Type B pancreatic cell (in vitro differentiated cells): ENCODE measurements at places on chromosomes 16 and 17. TPM values are rescaled to one million over a fixed set of nuclear protein-coding genes. Genes with fewer than 3 reads are reported as not detected.

NTN1 gene
- 10.7 and 17.4 TPM in 2 replicates for total RNA-seq

- peaks cover 5% of the 10 kb centered on the region for H3K4me1 ChIP-seq
- H3K4me3 ChIP-seq: no peak overlapping the region
- H3K27me3 ChIP-seq: peaks cover 71% of the 10 kb centered on the region
- no peak overlapping the region for H3K27ac ChIP-seq
Observed at GRCh38 chr16:15854906-15855703, 1.7 kb downstream of the MYH11 start.

DNA sequence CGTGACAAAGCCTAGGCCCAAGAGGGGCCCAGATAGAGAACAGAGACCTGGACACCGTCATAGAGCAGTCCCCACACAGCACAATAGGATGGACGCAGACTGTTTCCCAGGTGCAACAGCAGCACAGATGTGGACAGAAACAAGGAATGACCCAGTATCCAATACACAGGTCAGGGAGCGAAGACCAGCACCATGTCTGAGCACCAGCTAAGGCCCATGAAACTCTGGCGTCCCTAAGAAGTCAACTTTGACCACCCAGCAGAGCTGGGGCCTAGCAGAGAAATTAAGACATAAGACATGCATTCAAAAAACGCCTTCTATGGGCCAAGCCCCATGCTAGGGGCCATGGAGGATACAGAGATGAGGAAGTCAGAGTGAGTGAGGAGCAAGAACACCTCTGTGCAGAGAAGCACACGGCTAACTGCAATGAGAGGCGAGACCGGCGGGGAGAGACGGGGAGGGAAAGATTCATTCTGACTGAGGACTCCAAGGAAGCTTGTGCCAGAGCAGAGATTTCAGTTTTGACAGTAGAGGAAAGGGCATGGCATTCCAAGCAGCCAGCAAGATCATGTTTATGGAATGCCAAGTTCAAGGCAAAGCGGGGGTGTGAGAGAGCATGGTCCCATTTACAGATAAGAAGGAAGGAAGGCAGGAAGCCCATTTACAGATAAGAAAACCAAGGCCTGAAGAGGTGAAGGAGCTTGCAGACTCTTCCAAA lies 50.8 kb downstream of the PITPNM3 start:
- no peak for DNase-seq
- H3K36me3 ChIP-seq: no peaks in the 10 kb centered on the region
- peaks cover 3% of the 10 kb centered on the region for H3K27me3 ChIP-seq
- H3K4me1 ChIP-seq: no peaks in the 10 kb centered on the region
- no peak overlapping the region for H3K4me3 ChIP-seq

GRCh38 chr17:8835631-8836364 lies 31.7 kb downstream of the PIK3R6 start:
- peaks cover 6% of the 10 kb centered on the region for H3K4me1 ChIP-seq
- peak; percentile 50 for DNase-seq
- no peak overlapping the region for H3K4me3 ChIP-seq
- H3K27ac ChIP-seq: no peak overlapping the region

DNA sequence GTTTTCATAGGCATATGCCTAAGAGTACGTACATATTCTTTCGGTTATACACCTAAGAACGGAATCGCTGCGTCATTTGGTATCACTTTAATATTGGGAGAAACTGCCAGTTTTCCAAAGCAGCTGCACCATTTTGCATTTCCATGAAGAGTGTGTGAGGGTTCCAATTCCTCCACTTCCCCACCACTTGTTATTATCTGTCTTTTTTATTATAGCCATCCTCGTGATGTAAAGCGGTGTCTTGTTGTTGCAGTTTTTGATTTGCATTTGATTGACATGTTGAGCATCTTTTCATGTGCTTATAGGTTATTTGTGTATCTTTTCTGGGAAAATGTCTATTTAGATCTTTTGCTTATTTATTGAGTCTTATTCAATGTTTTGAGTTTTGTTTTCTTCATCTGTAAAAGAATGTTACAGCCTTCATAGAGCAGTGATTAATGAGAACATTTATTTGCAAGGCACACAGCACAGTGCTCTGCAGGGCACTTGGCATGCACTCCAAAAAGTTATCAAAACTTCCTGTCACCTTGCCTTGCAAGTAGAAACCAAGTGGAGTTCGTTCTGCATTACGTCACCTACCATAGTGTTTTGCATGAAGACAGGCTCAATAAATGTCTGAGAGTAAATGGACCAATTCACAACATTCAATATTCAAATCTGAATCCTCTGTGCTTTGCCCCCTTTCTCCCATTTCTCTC lies 26.6 kb upstream of the ST6GALNAC1 start:
- no peak for DNase-seq
- H3K36me3 ChIP-seq: no peaks in the 10 kb centered on the region
- H3K4me1 ChIP-seq: peaks cover 49% of the 10 kb centered on the region
- H3K27ac ChIP-seq: peak overlapping the region; percentile 99
- peak overlapping the region; percentile 95 for H3K4me3 ChIP-seq

GRCh38 chr16:47774661-47775060 lies 313.5 kb downstream of the PHKB start:
- no peak overlapping the region for H3K4me3 ChIP-seq
- peaks cover 2% of the 10 kb centered on the region for H3K27me3 ChIP-seq
- H3K4me1 ChIP-seq: no peaks in the 10 kb centered on the region
- no peak overlapping the region for H3K27ac ChIP-seq

DNA sequence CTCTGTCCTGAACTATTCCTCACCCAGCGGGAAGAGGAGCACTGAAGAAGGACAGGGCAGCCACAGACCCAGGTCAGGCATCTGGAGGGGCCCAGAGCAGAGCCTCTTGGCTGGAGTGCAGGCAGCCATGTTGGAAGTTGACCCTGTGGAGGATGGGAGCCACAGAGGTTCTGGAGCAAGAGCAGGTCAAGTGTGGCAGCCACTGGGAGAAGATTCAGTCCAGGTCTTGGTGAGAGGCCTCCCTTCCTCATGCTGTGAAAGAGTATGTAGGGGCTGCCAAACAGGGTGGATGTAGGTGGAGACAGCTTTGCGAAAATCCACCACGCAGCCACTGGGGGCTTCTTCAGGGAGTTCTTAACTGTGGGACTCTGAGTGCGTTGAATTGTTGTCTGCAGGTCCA lies 590 bp upstream of the CD79B start:
- H3K27me3 ChIP-seq: no peaks in the 10 kb centered on the region
- H3K36me3 ChIP-seq: no peaks in the 10 kb centered on the region
- H3K27ac ChIP-seq: no peak overlapping the region
- no peak for DNase-seq
- H3K4me3 ChIP-seq: no peak overlapping the region

GRCh38 chr17:42653179-42654124 lies 5.6 kb upstream of the TUBG2 start:
- no peak for DNase-seq
- peak overlapping the region; percentile 45 for H3K27ac ChIP-seq
- no peaks in the 10 kb centered on the region for H3K36me3 ChIP-seq
- H3K4me3 ChIP-seq: peak overlapping the region; percentile 76
- peaks cover 11% of the 10 kb centered on the region for H3K4me1 ChIP-seq

- H3K4me1 ChIP-seq: peaks cover 26% of the 10 kb centered on the region
- H3K4me3 ChIP-seq: peak overlapping the region; percentile 94
- H3K27me3 ChIP-seq: no peaks in the 10 kb centered on the region
- H3K27ac ChIP-seq: peak overlapping the region; percentile 94
Observed at GRCh38 chr17:36547776-36548175, 3.1 kb downstream of the GGNBP2 start.

DNA sequence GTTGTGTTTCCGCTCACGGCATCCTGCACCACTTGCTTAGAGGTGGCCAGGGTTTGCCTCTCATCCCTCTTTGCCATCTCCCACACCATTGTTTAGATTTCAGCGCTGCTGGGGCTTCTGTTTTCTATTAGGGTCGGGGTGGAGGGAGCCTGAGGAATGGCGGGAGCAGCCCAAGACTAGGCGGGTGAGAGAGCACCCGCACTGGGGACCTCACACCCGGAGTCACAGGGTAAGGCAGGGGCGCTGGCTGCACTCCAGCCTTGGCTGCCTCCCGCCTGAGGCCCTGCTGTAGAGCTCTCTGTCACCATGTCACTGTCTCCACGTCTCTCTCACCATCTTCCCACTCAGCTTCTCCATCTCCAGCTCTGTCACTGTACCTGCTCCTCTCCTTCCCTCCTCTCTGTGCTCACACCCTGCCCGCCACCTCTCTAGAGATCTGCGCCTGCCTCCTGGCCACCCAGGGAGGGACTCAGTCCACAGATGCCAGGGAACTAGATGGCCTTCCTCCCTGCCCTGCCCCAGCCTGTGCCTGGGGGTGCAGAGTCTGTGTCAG lies 32.8 kb upstream of the ABCC3 start:
- DNase-seq: no peak
- no peak overlapping the region for H3K4me3 ChIP-seq
- H3K4me1 ChIP-seq: peaks cover 19% of the 10 kb centered on the region
- no peaks in the 10 kb centered on the region for H3K36me3 ChIP-seq
- peaks cover 19% of the 10 kb centered on the region for H3K27me3 ChIP-seq
- H3K27ac ChIP-seq: no peak overlapping the region
